ENCODE measurements at places on chromosomes 3 and 15.

DNA sequence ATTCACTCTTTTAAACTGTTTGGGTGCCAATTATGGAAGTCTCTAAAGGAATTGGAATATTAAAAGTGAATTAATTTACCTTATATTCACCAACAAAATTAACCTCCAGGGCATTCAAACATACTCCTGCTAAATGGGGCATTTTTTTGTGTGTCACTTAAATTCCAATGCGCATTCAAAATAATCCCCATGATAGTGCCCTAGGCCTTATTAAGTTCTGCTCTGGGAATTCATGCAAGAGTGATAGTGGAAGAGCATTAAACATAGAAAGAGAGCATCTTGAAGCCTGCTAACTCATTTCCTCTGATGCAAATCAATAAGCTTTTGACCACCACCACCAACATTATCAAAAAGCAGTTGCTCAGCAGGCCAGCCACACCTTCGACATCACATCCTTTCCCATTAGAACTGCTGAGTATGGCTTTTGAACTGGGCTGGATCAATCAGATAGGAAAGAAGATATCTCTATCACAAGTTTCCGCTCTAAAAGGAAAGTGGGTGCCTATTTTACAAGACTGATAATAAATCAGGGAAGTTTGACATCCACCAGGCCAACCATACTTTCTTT, 156.7 kb downstream of the TMCO5A start:
- DNase-seq: no peak

GRCh38 chr3:47588053-47588452, 9.4 kb upstream of the CSPG5 start:
- no peak for DNase-seq

DNA sequence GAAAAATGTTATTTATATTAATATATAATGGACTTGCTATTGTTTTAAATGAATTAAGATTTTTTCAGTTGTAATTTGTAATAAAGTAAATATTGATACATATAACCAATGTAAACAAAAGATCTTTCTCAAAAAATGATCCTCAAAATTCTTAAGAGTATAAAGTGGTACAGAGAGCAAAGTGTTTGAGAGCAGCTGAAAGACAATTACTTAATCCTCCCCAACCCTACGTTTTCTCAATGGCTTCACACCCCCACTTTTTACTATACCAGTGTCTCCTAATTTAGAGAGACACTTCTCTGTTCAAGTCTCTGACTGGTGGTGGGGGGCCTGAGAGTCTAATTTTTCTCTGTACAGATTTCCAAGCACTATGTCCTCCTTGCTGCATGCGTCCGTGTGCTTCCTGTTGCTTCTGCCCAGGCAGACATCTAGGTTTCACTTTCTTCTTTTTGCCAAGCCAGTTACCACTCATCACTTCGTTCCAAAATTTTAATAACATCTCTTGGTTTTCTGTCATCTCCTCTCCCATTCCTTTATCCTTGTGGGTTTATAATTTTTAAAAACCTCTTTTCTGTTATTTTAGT, 276.3 kb upstream of the DNAJC19 start:
- no peak for DNase-seq

DNA sequence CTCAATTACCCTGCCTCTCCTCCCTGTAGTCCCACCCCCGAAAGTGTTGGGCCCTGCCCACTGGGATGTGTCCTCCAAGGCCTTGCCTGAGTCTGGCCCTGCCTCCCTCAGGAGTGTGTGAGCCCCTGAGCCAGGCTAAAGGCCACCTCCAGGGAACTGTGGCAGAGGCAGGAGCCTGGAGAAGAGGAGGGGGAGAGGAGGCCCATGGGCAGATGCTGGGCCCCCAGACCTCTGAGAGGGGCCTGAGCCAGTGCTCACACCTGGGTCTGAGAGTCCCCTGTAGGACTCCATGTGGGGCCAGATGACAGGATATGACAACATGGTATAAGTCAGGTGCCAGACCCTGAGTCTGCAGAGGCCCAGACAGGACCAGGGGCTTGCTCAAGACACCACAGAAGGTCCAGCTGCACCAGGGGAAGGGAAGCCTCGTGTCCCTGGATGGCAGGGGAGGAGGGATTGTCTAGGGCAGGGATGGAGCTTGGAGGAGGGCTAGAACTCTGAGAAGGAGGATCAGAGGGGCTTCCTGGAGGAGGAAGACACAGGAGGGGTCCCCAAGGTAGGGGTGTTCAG, 217.9 kb downstream of the TBC1D2B start:
- no peak for DNase-seq

GRCh38 chr3:133895208-133896001, at the start of gene RAB6B:
Gene RAB6B, minus strand, starts transcription at chr3:133895882. Its CDS starts 416 bp downstream, at chr3:133895466.
- no peak for DNase-seq
